ENCODE measurements at places on chromosomes 6 and 20.

GRCh38 chr6:85089255-85089654 is 324.9 kb upstream of the TBX18 start:
- DNase-seq = no peak

DNA sequence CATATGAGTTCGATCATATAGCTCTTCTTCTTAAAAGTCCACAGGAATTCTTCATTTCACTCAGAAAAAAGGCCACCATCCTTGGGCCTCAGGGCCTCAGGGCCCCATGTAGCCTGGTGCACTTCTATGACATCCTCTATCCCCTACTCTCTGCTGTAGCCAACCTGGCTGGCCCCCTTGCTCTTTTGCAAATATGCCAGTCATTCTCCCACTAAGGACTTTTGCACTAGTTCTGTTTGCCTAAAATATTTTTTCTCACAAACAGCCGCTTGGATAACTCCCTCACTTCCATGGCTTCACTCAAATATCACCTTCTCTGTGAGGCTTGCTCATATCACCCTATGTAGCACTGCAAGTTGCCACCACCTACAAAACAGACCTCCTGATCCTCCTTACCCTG is 604.7 kb upstream of the JAG1 start:
- DNase-seq = no peak

DNA sequence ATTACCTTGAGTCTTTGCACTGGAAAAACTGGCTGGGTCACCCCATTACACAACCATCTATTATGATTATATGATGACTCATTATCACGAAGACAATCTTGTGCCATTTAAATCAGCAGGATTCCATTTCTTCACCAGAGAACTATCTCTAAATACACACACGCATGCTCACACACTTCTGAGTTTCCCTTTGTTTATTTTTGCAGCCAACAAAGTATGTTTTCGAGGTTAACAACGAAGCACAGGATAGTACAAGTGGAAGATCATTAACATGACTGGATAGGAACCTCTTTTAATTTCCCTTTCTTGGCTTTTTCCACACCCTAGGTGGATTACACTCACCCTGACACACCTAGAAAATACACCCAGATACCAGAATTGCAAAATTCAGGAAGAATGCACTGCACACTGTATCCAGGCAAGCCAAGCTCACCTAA is 18.9 kb downstream of the PERP start:
- DNase-seq = no peak

- no peak for DNase-seq
Observed at GRCh38 chr20:1825938-1826445, 69.2 kb upstream of the SIRPA start.
